ENCODE measurements at places on chromosomes 2 and 18.

DNA sequence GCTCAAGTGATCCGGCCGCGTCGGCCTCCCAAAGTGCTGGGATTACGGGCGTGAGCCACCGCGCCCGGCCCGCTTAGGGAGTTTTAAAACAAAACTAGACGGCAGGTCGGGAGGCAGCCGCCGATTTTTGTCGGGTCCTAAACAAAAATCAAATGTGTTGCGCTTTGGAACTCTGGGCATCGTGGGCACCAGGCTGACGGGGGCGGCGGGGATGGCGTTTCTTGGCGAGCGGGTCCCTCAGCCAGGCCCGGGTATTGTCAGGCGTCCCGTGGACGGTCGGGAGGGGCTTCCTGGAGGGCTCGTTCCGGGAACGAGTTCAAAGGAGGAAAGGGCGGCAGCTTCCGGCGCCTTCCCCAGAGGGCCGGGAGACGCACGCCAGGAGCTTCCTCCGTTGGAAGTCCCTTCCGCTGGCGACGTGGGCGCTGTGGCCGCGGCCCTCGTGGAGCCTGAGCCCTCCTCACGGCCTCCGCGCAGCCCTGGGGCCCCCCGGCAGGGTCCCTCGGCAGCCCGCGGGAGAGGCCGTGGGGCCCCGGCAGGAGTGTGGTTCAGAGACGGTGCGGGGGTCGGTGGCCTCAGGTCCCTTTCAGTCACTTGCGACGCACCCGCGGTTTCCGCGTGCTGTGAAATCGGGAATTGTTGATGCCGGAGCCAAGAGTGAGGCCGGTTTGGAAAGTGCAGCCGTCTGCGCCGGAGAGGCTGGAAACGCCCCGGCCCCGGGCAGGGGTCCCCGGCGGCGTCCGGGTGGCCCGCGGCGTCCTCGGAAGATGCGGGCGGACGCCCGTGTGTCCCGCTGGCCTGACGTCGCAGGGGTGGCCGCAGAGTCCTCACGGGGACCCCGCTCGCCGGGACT is 59.3 kb downstream of the EMILIN2 start:
- DNase-seq, result peak; percentile 89

DNA sequence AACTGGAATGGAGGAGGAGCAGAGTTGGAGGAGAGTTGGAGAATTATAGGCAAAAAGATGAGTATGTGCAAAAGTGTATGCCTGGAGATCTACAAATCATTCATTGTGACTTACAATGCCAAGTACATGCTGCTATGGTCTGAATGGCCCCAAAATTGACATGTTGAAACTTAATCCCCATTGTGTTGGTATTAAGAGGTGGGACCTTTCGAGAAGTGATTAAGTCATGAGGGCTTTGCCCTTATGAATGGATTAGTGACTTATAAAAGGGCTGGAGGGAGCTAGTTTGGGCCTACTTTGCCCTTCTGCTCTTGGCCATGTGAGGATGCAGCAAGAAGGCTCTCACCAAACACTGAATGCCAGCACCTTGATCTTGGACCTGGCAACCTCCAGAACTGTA is 6.3 kb upstream of the RBMS1 start:
- no peak for DNase-seq

DNA sequence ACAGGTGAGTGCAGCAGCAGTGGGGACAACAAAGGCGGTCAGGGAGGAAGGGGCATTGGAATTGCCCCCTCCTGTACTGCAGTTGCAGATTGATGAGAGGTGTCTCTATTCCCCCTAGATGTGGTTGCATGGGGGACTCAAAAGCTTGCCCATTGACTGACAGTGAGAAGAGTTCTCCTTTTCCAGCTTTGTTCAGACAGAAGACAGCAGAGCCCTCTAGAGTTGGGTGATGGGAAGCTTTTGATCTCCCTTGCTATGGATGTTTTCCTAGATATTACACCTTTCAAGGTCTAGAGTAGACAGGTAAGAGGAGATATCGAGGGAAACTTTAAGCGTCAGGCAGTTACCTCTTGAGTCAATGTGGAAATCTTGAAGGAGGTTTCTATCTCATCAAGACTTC is 2.9 kb downstream of the PROKR1 start:
- no peak for DNase-seq

- DNase-seq, result no peak
Measured at GRCh38 chr2:150939087-150939486, 322.6 kb downstream of the RBM43 start.

- DNase-seq, result no peak
Measured at GRCh38 chr2:11008773-11009172, 97.0 kb downstream of the KCNF1 start.

DNA sequence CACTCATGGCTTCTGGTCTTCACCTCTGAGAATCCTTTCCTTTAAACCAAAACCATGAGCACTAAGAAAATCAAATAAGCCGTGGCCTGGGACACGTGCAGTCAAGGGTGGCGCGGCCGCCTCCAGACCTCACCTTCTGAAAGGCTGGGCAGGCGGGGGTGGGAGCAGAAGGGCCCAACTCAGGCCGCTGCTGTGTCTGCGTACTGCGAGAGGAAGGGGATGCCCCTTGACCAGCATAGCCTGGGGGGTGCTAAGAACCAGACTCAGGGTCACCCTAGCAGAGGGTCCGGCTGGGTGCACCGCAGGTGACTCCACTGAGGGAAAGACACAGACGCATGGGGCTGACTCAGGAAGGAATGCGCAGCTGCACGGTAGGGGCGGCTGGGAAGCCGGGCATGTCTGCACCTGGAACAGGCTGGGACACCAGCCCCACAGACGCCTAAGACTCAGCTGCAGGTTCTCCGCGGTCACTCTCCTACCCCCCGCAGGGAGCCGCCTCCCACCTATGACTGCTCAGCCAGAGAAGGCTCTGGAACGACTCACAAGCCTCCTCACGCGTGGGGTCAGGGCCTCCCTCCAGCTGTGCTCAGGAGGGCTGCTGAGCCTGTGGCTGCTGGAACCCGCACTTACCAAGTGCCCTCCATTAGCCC is 432.4 kb upstream of the MYT1L start:
- DNase-seq, result no peak

GRCh38 chr2:25756536-25756935 is 83.2 kb upstream of the DTNB start:
- no peak for DNase-seq

DNA sequence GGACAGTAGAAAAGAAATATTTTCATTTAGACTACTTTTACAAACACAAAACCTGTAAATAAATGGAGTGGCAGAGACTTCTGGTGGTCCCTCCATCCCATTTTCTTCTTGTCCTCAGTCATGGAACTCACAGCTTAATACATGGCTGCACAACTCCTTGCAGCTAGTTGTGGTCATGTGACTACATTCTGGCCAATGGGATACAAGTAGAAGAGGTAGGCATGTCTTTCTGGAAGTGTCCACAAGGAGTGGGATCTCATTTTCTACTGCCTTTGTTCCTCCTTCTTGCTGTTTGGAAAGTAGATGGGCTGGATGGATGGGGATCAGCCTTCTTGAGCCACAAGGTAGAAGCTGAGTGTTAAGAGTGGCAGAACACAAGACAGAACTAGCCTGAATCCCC is 555.8 kb downstream of the SATB2 start:
- no peak for DNase-seq

- DNase-seq, result no peak
Measured at GRCh38 chr2:235692076-235692475, 198.2 kb downstream of the AGAP1 start.

DNA sequence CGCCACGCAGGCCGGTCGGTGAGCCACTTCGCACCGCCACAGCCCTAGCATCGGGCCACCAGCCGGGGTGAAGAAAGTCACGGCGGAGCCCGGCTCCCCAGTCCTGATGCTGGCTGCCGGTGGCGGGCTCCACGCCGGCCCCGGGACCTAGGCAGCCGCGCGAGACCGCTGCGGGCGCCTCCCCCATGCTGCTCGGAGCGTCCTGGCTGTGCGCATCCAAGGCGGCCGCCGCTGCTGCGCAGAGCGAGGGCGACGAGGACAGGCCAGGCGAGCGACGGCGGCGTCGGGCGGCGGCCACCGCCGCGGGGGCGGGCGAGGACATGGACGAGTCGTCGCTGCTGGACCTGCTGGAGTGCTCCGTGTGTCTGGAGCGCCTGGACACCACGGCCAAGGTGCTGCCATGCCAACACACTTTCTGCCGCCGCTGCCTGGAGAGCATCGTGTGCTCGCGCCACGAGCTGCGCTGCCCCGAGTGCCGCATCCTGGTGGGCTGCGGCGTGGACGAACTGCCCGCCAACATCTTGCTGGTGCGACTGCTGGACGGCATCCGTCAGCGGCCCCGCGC is 433 bp downstream of the SH3RF3 start:
- peak; percentile 42 for DNase-seq

DNA sequence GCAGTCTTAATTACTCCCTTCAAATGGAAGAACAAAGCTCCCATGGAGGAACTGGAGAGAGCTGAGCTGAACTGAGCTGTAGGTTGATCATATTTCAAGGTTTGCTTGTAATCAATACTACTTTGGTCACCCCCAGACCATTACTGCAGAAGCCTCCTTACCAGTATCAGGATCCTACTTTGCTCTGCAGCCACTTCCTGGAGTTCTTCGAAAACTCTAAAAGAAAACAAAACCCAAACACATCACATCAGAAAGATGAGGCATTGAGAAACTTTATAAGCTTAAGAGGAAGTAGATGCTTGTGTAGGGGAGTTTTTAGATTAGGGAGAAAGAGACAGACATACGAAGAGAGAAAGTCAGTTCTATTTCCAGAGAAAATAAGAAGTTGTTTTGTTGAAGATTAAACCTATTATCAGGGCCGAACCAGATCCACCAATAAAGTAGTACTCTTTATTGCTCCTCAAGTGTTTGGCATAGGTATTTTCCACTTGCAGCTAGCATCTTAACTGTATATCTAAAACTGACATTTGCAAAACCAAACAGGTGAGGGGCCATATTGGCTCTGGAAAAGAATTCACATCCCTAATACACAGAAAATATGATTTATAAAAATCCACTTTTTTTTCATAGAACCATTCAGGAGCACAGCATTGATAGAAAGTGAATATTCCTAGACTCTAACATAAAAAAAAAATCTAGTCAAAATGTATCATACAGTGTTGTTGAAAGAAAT is 166.9 kb upstream of the KLF7 start:
- DNase-seq, result no peak

- no peak for DNase-seq
Measured at GRCh38 chr2:42171396-42171980, 2.3 kb downstream of the EML4 start.

DNA sequence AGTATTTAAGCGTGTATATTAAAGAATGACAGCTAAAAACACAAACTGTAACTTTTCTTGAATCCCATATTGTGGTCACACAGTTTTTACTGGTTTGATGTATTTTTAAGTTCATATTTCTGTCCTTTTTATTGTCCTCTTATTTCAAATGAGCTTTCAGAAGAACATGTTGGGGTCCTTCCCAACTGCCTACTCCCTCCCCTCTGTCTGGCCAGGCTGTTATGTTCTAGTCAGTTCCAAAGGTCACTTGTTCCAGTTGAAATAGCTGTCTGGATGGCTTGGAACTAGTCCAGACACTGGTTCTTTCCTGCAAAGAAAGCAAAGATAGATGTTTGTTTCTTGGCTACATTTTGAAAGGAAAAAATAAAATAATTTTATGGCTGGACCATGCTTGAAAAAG is 306.9 kb downstream of the GULP1 start:
- no peak for DNase-seq

DNA sequence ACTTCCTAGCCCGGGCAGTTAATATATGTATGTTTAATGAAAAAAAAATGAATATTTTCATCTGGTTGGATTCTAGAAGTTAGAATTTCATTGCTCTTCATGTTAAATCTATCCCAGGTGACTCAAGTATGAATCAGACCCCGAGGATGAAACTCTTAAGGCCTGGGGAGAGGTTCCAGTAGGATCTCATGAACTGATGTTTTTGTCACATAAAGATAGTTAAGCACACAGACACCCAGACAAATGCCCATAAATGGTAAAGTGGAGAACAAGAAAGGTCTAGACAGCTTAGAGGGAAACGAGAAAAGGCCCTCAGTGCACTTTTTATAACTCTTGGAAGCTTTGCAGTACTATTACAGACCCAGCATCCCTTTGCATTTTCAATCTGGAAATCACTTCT is 114.1 kb downstream of the RIF1 start:
- DNase-seq, result no peak

GRCh38 chr2:5696945-5697521 is 4.8 kb downstream of the SOX11 start:
- no peak for DNase-seq

DNA sequence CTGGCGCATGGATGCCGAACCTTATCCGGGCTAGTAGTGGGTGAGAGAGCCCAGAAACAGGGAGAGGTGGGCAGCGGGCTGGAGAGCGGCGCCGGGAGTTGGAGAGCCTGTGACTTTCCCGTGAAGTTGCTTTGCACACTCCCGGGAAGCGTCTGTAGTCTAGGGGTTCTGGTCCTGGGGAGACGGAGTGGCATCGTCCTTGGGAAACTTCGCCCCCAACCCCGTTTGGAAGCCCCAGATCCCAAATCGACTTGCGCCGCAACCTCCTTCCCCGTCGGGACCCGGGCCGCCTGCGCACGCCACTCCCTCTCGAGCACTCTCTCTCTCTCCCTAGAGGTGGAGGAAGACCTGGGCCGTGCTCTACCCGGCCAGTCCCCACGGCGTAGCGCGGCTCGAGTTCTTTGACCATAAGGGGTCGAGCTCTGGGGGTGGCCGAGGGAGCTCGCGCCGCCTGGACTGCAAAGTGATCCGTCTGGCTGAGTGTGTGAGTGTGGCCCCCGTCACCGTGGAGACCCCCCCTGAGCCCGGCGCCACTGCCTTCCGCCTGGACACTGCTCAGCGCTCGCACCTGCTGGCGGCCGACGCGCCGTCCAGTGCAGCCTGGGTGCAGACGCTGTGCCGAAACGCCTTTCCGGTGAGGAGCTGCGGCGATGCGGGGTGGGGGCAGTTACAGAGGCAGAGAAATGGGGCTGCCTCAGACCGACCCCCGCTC is 456 bp downstream of the DOK1 start:
- peak; percentile 46 for DNase-seq

DNA sequence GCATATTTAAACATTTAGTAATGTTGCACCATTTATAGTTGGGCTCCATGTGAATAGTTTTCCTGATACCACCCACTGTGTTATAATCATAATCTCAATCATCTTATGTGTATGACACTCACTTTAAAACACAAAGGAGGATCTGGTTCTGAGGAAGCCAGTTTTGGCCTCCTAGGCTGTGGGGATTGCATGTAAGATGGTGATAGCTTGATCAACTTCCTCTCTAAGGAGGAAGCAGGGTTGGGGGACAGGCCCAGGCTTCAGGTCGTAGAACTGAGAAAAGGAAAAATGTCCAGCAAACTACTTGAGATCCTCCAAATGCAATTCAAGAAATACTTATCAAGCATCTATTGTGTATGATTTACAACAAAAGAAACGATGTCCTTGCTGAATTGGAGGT is 4.9 kb upstream of the PPM1B start:
- DNase-seq, result no peak

- no peak for DNase-seq
Measured at GRCh38 chr2:29733965-29734364, 187.4 kb downstream of the ALK start.

- no peak for DNase-seq
Measured at GRCh38 chr2:100185105-100185504, 42.7 kb upstream of the AFF3 start.

DNA sequence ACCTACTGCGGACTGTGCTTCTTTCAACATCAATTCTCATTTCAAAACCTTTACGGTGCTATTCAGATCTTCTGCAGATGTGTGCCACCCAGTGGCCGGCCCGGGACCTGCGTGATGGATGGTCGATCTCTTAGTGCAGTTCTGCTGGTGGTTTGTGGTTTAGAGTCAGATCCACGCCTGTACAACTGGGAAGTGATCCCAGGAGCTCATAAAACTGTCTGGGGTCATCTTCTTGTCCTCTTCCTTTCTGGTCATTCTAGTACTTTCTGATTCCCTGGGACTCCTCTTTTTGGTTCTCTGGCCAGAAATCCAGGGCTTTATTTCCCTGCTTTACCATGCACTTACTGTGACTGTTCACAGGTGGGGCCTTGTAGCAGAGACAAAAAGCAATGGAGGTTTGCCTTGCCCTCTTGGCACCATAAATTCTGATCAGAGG is 15.8 kb upstream of the SELENOI start:
- peak; percentile 87 for DNase-seq

Measured in heart left ventricle (tissue), 16 donors.